ENCODE measurements at places on chromosomes 11 and 22. TPM values are rescaled to one million over a fixed set of nuclear protein-coding genes. Genes with fewer than 3 reads are reported as not detected.

DNA sequence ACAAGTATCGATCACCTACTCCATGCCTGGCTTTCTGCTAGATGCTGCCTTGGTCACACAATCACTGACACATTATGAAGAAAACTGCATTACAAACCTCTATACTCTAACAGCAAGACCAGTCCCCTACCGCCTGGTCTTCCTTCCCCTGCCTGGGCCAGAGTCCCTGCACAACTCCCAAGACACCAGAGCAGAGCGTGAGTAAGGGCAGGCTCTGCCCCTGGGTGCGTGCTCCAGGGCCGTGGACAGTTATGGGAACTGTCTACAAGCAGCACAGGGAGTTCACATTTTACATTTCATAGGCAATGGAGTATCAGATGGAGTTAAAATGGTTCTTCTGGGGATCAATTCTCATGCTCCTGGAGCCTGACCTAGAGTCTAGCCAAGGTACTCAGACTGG lies 6.5 kb downstream of the FZD4 start:
- no peak overlapping the region for H3K4me3 ChIP-seq
- DNase-seq: no peak
- peaks cover 5% of the 10 kb centered on the region for H3K27me3 ChIP-seq
- no peaks in the 10 kb centered on the region for H3K36me3 ChIP-seq

OSBP2 gene
- 2.4 TPM for total RNA-seq

DNA sequence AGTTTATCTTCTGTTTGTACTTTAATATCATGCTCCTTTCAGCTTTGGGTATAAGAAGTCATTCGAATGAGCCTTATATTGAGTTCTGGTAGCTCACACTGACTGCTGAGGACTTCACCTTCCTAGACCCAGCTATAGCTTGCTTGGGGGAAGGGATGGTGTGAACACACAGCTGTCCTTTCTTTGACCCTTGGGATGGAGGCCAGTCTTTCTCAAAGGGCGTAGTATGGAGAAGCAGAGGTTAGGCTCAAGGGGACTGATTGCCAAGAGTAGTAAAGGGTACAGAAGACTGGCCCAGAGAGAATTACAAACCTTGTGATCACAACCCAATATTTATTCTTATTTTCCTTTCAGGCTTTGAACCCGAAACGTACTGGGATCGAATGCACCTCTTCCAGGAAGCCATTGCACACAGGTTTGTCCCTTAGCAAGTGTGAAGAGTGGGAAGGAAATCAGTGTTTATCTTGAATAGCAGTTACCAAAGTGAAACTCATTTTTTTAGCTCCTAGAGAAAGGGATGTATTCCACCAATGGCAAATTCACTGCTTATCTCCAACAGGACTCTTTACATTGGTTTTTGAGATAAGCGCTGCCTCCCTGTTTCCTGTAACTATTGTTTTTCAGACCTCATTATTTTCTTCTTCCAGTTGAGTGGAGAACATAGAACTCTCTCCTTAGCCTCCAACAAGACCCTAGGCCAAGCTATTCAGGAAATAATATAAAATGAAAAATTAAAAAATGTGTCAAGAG lies 42.8 kb upstream of the YWHAH start:
- no peak overlapping the region for H3K4me3 ChIP-seq
- H3K27ac ChIP-seq: no peak overlapping the region
- H3K4me1 ChIP-seq: no peaks in the 10 kb centered on the region
- DNase-seq: no peak
- no peaks in the 10 kb centered on the region for H3K27me3 ChIP-seq
- H3K36me3 ChIP-seq: no peaks in the 10 kb centered on the region

GRCh38 chr11:19995145-19995544 lies 165.1 kb downstream of the DBX1 start:
- no peaks in the 10 kb centered on the region for H3K36me3 ChIP-seq
- H3K4me3 ChIP-seq: no peak overlapping the region
- DNase-seq: no peak

DNA sequence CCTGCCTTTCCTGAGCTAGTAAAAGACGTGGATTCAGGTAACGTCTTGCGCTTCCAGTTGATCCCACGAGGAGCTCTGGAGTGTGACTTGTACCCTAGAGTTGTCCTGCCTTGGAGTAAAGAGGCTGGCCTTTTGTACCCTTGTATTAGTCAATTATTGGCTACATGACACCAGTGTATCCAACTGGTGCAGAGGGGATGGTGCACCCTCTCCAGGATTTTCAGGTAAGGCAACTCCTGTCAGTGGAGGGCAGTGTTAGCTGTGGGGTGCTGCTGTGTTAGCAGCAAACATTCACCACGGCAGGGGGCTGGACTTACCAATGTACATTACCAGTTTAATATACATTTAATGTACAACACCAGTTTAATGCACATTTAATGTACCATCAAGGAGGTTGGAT lies 233.5 kb downstream of the MIAT start:
- DNase-seq: peak; percentile 31
- H3K36me3 ChIP-seq: no peaks in the 10 kb centered on the region
- H3K4me3 ChIP-seq: no peak overlapping the region
- no peaks in the 10 kb centered on the region for H3K27me3 ChIP-seq
- no peaks in the 10 kb centered on the region for H3K4me1 ChIP-seq

DNA sequence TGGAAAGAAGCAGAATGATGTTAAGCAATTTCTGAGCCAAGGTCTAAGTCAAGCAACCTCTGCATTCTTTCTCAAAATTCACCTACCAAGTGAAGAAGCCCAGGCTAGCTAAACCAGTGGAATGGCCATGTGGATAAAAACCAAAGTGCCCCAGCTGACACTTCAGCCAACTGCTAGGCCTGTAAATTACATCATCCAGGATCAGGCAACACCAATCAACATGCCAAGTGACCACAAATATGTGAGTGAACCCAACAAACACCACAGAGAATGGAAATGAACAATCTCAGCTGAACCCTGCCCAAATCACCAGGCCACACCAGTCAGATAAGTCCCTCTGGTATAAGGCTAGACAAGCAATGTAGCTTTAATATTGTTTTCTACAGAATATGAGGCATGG lies 25.1 kb upstream of the FJX1 start:
- DNase-seq: no peak
- H3K27ac ChIP-seq: no peak overlapping the region
- H3K4me1 ChIP-seq: peaks cover 14% of the 10 kb centered on the region
- H3K36me3 ChIP-seq: no peaks in the 10 kb centered on the region
- H3K27me3 ChIP-seq: no peaks in the 10 kb centered on the region
- H3K4me3 ChIP-seq: no peak overlapping the region

DNA sequence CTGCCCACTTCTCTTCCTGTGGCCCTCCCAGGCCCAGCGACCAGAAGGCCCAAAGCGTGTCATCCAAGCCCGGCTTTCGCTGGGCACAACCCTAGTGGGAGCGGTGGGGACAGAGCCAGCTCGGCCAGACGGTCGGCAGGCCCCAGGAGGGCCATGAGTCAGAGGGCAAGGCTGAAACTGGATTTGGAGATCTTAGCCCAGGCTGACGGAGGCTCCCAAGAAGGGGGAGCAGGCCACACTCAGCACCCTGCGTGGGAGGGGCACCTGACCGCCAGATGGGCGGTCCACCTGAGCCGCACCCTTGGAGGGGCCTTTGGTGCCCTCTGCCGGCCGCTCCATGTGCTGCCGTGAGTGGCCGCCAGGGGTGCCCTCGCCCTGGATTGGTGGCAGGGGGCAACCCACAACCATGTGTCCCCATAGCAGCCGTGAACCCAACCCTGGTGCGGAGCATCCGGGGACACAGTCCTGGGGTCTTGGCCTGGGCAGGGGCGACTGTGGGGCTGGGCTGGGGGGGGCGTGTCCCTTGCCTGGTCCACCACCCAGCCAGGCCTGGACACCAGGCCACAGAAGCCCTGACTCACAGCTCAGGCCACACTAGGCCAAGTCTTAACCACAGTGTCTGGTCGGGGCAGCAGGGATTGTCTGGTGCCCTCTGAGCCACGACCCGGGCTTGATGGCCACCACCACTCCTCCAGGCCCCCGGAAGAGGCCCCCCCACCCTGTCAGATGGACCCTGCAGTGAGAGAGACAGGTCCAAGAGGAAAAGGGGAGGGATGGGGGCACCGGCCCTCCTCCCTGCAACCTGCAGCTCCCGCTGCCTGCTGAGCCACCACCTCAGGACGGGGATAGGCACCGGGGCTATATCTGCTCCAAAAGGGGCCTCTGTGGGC lies 19.2 kb upstream of the TALDO1 start:
- H3K4me1 ChIP-seq: peaks cover 7% of the 10 kb centered on the region
- no peaks in the 10 kb centered on the region for H3K36me3 ChIP-seq
- H3K27me3 ChIP-seq: peaks cover 35% of the 10 kb centered on the region
- peak; percentile 90 for DNase-seq
- H3K27ac ChIP-seq: no peak overlapping the region

APOL5 gene
- not detected for total RNA-seq

DNA sequence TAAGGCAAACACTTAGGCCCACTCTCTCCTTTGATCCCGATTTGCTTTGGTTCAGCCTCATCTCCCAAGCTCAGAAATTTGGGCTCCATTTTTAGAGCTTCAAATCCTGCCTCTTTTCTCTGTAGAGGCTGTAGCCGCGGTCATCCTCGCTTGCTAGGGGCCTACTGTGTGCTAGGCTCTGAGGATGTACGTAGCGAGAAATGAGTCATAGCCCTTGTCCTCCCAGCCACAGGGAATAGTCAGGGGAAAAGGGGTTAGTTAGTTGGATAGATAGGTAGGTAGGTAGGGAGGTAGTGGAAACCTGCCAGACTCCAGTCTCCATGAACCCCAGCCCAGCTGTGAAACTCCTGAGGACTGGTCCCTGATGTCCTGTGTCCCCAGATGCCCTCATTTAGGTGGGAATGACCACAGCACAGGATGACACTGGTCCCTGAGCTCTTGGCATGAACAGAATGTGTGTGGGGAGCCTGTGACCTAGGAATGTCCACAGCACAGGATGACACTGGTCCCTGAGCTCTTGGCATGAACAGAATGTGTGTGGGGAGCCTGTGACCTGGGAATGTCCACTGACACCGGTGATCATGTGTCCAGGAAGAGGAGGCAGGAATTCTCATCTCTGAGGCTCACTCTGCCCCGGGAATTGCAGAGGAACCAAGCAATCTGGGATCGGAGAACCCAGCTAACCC lies 21.4 kb upstream of the HMOX1 start:
- DNase-seq: no peak
- H3K4me1 ChIP-seq: no peaks in the 10 kb centered on the region
- H3K27me3 ChIP-seq: no peaks in the 10 kb centered on the region
- H3K36me3 ChIP-seq: no peaks in the 10 kb centered on the region

GRCh38 chr11:77152846-77153245 lies 24.8 kb downstream of the MYO7A start:
- H3K4me3 ChIP-seq: no peak overlapping the region
- H3K27ac ChIP-seq: no peak overlapping the region
- no peaks in the 10 kb centered on the region for H3K36me3 ChIP-seq
- no peaks in the 10 kb centered on the region for H3K27me3 ChIP-seq
- no peak for DNase-seq

DNA sequence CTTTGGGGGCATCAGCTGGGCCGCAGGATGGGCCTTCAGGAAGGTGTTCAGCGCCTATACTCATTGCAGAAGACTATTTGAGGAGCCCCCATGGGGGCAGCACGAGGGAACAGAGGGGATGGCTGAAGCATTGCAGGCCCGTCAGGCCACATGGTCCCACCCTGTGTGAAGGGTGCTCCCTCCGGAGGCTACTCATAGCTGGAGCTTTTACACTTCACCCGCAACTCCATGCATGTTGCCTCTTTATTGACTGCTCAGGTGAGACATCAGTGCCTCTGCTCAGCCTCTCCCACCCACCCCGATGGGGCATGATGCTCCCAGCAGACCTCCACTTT lies 1500.9 kb downstream of the TBC1D22A start:
- no peaks in the 10 kb centered on the region for H3K27me3 ChIP-seq
- H3K27ac ChIP-seq: no peak overlapping the region
- no peaks in the 10 kb centered on the region for H3K4me1 ChIP-seq
- no peaks in the 10 kb centered on the region for H3K36me3 ChIP-seq
- no peak for DNase-seq
- H3K4me3 ChIP-seq: no peak overlapping the region

DNA sequence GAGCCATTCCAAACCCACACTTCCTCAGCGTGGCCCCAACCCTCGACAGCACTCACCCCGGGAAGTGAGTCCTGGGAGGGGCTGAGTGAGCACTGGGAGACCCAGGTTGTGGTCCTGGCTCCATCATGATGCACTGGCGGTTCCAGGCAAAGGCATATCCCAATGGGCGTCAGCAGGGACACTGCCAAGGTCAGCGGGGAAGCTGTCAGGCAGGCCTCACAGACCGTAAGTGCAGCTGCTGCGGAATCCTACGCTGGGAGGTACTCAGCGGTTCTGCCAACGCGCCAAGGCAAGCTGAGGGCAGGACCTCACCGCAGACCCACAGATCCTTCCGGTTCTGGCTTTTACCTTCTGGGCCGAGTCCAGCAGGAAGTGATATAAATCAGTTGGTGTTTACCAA lies 1.4 kb upstream of the GAL3ST1 start:
- H3K36me3 ChIP-seq: no peaks in the 10 kb centered on the region
- no peak for DNase-seq
- H3K4me1 ChIP-seq: peaks cover 9% of the 10 kb centered on the region
- H3K4me3 ChIP-seq: no peak overlapping the region

GRCh38 chr22:43812890-43813289 lies 785 bp upstream of the EFCAB6 start:
- H3K4me3 ChIP-seq: peak overlapping the region; percentile 58
- DNase-seq: no peak
- no peaks in the 10 kb centered on the region for H3K36me3 ChIP-seq

DNA sequence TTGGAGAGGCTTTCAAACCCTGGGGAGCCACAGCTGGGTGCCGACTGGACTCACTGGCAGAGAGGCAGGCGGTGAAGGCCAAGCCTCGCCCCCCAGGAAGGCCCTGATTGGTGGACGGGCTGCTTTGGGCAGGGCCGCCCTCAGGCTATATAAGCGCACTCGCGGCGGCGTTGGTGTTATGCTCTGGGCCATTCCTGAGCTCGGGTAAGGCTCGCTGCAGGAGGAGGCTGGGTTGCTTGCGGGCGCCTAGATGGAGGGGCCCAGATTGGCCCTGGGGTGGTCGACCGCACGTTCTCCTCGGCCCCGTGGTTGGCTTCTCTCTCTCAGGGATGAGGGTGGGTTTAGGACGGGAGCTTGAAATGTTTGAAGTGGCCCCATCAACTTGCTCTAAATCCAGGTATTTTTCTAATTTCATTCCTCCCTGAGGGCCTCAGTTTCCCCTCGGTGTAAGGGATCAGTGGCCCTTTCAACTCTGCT lies at the start of gene SPDYC:
Gene SPDYC (plus strand): TSS at position 176 of the 477 bp plus-strand sequence. CDS start 1,125 bp downstream, outside the sequence.
- H3K27me3 ChIP-seq: no peaks in the 10 kb centered on the region
- H3K27ac ChIP-seq: no peak within 1 kb of the TSS
- H3K4me3 ChIP-seq: no peak within 1 kb of the TSS
- DNase-seq: no peak
- H3K4me1 ChIP-seq: no peaks in the 10 kb centered on the region
- H3K36me3 ChIP-seq: no peaks in the 10 kb centered on the region

DNA sequence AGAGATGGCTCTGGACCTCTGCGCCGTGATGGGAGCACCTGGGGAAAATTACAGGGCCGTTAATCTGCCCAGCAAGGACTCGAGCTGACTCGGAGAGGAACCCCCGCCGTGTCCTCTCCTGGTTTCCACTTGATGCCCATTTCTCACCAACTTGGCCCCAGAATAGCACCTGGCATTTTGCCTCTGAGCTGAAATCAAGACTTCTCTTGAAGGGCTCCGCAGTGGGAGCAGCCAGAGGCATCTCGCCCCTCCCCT lies 19.0 kb upstream of the CABP7 start:
- H3K27ac ChIP-seq: no peak overlapping the region
- peaks cover 52% of the 10 kb centered on the region for H3K4me1 ChIP-seq
- H3K4me3 ChIP-seq: no peak overlapping the region
- H3K27me3 ChIP-seq: peaks cover 25% of the 10 kb centered on the region

ZNF408 gene
- total RNA-seq: 10.7 TPM

Data from neural progenitor cell (in vitro differentiated cells).